ENCODE measurements at places on chromosomes 2 and 18. TPM values are rescaled to one million over a fixed set of nuclear protein-coding genes. Genes with fewer than 3 reads are reported as not detected.

- H3K36me3 ChIP-seq: no peaks in the 10 kb centered on the region
- H3K4me1 ChIP-seq: no peaks in the 10 kb centered on the region
- H3K27ac ChIP-seq: no peak overlapping the region
- DNase-seq: no peak
- H3K4me3 ChIP-seq: no peak overlapping the region
- H3K27me3 ChIP-seq: no peaks in the 10 kb centered on the region
Measured at GRCh38 chr2:166792808-166793207, 95.5 kb upstream of the XIRP2 start.

The CSRNP3 gene
- total RNA-seq: 3.9 TPM

- no peaks in the 10 kb centered on the region for H3K27me3 ChIP-seq
- H3K4me1 ChIP-seq: no peaks in the 10 kb centered on the region
- H3K27ac ChIP-seq: no peak overlapping the region
- no peak for DNase-seq
- no peak overlapping the region for H3K4me3 ChIP-seq
Measured at GRCh38 chr2:64947885-64948284, 41.3 kb upstream of the SLC1A4 start.

DNA sequence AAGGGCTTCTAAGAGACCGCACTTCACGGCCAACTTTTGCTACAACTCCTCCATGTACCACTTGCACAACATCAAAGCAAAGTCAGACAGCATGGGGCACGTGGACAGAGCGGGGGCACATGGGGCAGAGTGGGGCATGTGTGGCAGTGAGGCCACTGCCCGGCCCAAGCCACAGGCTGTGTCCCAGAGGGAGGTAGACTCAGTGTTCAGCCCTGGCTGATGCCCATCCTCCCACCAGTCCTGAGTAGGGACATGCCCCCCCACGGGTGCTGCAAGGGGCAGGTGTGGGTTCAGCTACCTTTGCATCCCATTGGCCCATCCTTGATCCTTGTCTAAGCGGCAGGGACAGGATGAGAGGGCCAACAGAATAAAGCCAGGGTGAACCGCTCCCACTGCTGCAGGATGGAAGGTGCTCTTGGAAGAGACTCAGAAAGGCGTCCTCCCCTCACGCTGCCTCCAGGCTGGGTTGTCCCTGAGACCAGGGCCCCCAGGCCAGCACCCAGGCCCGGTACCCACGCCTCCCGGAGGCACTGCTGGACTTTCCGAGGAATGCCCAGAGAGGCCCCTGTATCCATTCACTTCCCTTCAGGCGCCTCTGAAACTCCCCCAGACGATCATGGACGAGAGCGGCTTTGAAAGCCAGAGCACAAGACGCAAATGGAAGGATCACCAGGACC is 218.2 kb downstream of the NDUFA10 start:
- peaks cover 10% of the 10 kb centered on the region for H3K4me1 ChIP-seq
- no peak overlapping the region for H3K27ac ChIP-seq
- DNase-seq: peak; percentile 46

The IDH1 gene
- 46.4 TPM for total RNA-seq

GRCh38 chr2:160652236-160652635 is 158.6 kb upstream of the RBMS1 start:
- H3K4me3 ChIP-seq: no peak overlapping the region
- peaks cover 18% of the 10 kb centered on the region for H3K4me1 ChIP-seq

The SCN2A gene
- total RNA-seq: 0.83 TPM

DNA sequence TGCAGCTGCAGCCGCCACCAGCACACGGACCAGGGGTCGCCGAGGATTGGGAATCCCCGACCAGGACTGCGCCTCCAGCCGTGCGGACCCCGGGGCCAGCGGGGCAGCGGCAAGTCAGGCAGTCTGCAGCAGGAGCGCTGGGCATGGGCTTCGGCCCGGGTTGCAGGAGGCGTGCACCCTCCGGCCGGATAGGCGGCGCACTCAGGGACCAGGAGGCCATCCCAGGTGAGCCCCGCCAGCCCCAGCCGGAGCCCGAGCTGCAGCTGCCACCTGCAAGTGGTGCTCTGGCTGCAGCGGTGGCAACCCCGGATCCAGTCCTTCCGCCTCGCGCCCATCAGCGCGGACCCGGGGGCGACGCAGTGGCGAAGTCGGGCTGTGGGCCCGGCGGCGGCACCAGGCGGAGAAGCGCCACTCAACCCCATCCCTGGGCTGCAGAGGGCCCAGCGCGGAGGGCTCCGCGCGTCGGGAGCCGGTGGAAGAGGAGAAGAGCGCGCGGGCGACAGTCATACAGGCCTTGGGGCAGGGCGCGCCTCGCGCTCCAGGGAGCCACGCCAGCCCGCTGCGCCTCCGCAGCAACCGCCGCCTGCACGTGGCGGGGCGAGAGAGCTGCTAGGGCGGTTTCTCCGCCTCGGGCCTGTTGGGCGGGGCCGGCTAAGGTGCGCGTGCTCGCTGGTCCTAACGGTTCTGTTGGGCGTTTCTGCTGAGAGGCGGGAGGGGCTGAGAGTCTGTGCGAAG is 73.8 kb downstream of the RPIA start:
- peaks cover 14% of the 10 kb centered on the region for H3K27me3 ChIP-seq
- H3K4me3 ChIP-seq: peak overlapping the region; percentile 30
- no peak for DNase-seq
- H3K36me3 ChIP-seq: no peaks in the 10 kb centered on the region
- no peak overlapping the region for H3K27ac ChIP-seq

- H3K27me3 ChIP-seq: no peaks in the 10 kb centered on the region
- no peaks in the 10 kb centered on the region for H3K36me3 ChIP-seq
- H3K4me1 ChIP-seq: no peaks in the 10 kb centered on the region
Measured at GRCh38 chr2:198465970-198466369, 661.6 kb downstream of the PLCL1 start.

- H3K36me3 ChIP-seq: no peaks in the 10 kb centered on the region
- no peak for DNase-seq
- H3K4me3 ChIP-seq: no peak overlapping the region
- no peaks in the 10 kb centered on the region for H3K27me3 ChIP-seq
- no peaks in the 10 kb centered on the region for H3K4me1 ChIP-seq
Measured at GRCh38 chr2:168935810-168936581, 34.9 kb downstream of the G6PC2 start.

DNA sequence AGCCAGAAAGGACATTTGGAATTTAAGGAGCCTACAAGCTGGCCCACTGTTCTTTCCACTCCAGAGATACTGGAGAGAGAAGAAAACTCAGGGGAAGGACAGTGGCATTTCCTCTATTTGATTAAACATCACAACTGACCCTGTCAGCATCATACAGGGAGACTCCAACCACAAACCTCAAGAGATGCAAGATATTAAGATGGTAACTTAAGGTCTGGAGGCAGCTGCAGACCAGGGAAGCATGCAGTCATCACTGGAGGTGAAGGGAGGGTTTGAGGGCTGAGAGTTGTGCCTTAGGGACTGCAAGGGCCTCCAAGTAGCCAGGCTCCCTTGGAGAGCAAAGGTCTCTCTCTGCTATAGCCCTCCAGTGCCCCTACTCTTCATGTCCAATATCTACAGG is 67.4 kb downstream of the RNF152 start:
- no peak for DNase-seq
- no peaks in the 10 kb centered on the region for H3K4me1 ChIP-seq
- no peaks in the 10 kb centered on the region for H3K36me3 ChIP-seq
- H3K4me3 ChIP-seq: no peak overlapping the region
- H3K27me3 ChIP-seq: no peaks in the 10 kb centered on the region

DNA sequence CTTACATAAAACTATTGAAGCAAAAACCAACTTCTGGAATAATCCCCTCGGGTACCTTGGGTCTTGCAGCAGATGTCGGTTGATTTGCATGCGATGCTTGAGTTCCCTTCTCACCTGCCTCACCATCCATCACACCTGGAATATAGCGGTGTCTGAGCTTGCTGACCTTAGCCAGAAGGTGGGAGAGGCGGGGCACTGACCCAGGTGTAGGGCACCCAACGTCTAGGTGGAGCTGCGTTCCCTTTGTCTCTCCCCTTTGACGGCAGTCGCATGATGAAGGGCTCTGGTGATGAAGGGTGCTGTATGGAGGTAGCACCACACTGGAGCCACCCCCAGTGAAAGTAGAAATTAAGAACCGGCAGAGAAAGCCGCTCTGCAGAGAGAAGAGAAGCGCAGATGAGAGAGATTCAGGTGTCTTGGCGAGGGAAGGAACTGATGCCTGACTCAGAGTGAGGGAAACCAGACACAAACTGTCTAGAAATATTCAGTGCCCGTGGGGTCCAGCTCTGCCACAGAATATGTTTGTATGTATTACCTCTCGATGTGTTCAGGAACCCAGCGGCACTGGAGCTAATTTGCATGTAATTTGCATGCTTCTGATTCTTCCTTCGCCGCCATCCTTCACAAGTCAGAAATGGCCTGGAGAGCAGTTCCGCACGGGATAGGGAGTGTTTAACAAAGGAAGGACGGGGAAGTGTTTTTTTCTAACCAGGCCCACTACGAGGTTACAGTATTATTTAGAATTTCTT is 19.4 kb upstream of the MBP start:
- DNase-seq: no peak
- H3K27ac ChIP-seq: no peak overlapping the region
- H3K4me1 ChIP-seq: no peaks in the 10 kb centered on the region
- no peaks in the 10 kb centered on the region for H3K36me3 ChIP-seq

DNA sequence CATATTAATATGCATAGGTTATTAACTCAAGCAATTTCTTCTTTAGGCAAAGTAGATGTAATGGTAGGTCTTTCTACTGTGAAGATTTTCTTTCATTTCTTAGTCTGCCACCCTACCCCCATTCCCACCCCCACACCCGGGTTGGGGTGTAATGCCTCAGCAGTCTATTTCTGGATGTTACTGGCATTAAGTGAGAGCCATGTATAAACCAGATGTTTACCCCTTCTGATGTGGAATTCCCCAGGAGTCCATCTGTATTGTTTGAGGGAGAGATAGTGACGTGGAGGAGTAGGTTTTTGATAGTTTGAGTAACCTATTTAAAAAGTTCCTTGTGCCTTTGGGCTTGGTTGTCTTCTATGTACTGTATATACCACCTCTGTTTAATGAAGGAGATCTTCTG is 11.8 kb downstream of the TDRD15 start:
- no peaks in the 10 kb centered on the region for H3K4me1 ChIP-seq
- no peaks in the 10 kb centered on the region for H3K36me3 ChIP-seq

DNA sequence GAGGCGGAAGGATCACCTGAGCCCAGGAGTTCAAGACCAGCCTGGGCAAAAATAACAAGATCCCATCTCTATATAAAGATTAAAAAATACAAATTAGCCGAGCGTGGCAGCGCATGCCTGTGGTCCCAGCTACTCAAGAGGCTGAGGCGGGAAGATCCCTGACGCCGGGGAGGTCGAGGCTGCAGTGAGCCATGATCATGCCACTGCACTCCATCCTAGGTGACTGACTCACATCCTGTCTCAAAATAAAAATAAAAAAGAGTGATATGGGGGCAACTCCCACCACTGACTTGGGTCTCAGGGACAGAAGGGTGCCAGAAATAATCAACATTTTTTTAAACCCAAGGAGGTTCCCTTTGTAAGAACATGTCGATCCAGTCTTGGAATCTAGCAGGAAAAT is 37.6 kb downstream of the ZNF516 start:
- peak; percentile 41 for DNase-seq
- no peak overlapping the region for H3K27ac ChIP-seq
- H3K36me3 ChIP-seq: no peaks in the 10 kb centered on the region
- no peak overlapping the region for H3K4me3 ChIP-seq

DNA sequence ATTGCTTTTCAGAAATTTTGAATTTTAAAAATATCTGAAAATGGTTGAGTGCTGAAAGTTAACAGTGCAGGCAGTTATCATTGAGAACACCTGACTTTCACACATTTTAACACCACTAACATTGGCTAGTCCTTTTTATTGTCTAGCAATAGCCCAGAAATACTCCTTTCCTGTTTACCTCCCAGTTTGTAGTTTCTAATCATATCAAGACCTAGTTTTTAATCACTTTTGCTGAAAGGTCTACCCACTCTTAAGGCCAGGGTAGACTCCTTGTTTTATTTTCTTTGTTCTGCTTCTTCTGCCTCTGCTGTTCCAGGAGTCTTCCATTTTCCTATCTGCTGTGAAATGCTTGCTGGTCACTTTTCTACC is 72.1 kb downstream of the UBE2E3 start:
- no peak overlapping the region for H3K27ac ChIP-seq
- no peaks in the 10 kb centered on the region for H3K4me1 ChIP-seq
- H3K4me3 ChIP-seq: no peak overlapping the region
- H3K36me3 ChIP-seq: no peaks in the 10 kb centered on the region
- H3K27me3 ChIP-seq: no peaks in the 10 kb centered on the region

GRCh38 chr2:203681978-203682377 is 24.5 kb upstream of the CD28 start:
- H3K4me1 ChIP-seq: peaks cover 27% of the 10 kb centered on the region
- no peak for DNase-seq
- H3K4me3 ChIP-seq: no peak overlapping the region
- peak overlapping the region; percentile 26 for H3K27ac ChIP-seq

DNA sequence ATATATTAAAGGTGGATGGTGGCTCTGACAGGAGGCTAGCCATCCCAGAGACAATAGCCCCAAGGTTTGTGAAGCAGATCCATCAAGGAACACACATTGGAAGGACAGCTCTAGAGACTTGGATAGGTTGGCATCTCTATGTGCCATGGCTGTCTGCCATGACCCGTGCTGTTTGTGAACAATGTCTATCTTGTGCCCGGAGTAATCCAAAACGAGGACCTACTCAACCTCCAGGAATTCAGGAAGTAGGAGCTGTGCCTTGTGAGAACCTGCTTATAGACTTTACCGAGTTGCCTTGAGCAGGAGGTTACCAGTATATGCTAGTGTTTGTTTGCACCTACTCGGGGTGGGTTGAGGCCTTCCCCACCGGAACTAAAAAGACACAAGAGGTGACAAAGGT is 43.1 kb upstream of the SELENOI start:
- no peak overlapping the region for H3K27ac ChIP-seq
- no peak for DNase-seq
- H3K4me3 ChIP-seq: no peak overlapping the region

DNA sequence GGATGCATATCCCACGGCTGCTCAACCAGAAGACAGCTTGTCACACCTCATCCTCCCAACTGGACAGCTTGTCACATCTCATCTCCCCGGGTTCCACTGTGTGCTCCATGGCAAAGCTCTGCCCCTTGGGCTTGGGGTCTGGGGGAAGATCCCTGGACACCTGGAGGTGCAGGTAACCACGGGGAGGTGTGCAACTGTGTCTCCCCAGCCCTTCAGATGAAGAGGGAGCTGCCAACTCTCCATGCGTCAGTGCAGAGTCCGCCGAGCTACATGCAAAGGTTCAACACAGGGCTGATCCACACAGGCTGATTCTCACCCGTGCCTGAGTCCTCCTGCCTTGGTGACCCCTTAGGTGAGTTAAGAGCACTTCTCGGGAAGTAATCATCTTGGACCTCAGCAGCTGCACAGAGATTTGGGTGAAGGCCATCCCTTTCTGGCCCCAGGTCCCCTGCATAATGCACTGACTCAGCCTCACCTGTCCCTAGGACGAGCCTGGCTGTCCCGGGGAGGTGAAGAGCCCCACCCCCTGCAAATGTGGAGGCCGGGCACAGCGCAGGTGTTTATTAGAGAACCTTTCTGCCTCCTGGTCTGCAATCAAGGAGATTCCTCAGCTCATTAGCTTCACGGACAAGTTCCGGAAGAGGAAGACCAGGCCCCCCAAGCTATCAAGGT is 157.9 kb downstream of the PXDN start:
- no peak overlapping the region for H3K4me3 ChIP-seq
- H3K27ac ChIP-seq: no peak overlapping the region
- H3K36me3 ChIP-seq: no peaks in the 10 kb centered on the region
- no peak for DNase-seq
- peaks cover 5% of the 10 kb centered on the region for H3K4me1 ChIP-seq
